ENCODE measurements at places on chromosomes 3 and 15.
A peak's percentile ranks its signal among the peaks of the same experiment; 100 is the strongest.

- DNase-seq, result no peak
Observed at GRCh38 chr3:116671151-116671550, 38.4 kb upstream of the TUSC7 start.

- no peak for DNase-seq
Observed at GRCh38 chr3:108183971-108184370, 38.3 kb downstream of the IFT57 start.

DNA sequence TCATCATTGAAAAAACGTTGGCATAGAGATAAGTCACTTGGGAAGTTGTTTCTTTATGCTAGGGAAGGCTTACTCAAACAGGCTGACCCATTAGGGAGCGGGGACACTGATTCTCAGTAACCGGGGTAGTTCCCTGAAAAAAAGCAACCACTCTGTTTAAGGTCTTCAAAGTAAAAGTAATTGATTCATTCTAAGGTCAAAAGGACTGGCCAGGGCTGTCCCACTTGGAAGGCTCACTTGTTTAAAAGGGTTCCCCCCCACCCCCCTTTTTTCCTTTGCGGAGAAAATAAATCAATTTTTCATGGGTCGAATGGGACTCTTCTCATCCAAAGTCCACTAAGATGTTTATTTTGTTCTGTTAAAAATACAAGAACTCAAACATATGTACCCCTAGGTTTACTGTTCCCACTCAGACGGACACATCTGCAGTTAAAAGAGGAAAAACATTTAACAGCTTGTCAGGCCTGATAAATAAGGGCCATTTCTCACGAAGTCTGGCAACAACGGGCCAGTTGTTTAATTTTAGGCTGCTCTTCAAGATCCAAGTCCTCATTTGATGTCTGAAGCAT is 53.0 kb downstream of the ARHGEF3 start:
- no peak for DNase-seq

DNA sequence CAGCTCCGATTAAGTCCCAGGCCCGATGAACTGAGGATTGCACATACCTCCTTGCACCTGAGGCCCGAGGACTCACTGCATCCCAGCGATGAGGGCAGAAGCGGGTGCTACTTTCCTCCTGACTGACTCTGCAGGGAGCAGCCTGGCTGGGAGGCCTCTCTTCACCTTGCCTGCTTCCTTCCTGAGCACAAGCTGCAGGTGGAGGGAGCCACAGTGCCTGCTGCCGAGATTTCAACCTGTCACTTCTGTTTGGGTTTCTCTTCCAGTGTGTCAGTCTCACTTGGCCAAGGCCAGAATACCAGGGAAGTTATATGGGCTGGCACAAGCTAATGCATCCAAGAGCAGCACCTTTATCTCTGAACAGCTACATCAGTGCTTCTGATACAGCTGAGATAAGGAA is 185.4 kb downstream of the NTRK3 start:
- DNase-seq, result no peak

- no peak for DNase-seq
Observed at GRCh38 chr3:113890256-113890900, 51.8 kb downstream of the GRAMD1C start.

DNA sequence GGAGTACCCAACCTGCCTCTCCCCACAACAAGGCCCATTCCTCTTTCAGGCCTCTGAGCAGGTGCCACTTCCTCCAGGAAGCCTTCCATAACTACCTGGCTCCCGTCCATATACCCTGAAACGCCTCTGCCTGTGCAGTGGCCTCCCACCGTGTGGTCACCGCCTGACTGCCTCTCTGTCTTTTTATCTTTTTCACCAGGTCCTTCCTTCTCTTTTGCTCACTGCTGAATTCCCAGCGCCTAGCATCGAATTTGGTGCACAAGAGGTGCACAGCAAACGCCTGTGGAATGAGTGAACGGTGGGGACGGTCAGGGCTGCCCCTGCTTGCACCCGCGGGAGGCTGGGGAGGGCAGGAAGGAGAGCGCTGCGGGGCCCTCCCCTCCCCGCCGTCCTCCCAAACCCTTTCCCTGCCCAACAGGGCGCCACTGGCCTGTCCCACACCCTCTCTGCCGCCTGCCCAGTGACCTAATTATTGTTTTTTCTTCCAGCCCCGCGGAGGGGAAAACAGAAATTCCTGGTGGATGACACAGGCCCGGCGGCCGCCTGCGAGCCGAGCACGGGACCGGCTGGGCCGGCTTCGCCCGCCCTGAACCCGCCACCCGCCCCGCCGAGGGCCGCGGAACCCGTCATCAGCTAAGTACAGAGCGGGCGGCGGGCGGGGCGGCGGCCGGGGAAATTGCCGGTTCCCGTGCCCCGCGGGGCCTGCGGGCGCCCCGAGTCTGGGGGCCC is 140.1 kb downstream of the SMAD6 start:
- DNase-seq, result no peak

DNA sequence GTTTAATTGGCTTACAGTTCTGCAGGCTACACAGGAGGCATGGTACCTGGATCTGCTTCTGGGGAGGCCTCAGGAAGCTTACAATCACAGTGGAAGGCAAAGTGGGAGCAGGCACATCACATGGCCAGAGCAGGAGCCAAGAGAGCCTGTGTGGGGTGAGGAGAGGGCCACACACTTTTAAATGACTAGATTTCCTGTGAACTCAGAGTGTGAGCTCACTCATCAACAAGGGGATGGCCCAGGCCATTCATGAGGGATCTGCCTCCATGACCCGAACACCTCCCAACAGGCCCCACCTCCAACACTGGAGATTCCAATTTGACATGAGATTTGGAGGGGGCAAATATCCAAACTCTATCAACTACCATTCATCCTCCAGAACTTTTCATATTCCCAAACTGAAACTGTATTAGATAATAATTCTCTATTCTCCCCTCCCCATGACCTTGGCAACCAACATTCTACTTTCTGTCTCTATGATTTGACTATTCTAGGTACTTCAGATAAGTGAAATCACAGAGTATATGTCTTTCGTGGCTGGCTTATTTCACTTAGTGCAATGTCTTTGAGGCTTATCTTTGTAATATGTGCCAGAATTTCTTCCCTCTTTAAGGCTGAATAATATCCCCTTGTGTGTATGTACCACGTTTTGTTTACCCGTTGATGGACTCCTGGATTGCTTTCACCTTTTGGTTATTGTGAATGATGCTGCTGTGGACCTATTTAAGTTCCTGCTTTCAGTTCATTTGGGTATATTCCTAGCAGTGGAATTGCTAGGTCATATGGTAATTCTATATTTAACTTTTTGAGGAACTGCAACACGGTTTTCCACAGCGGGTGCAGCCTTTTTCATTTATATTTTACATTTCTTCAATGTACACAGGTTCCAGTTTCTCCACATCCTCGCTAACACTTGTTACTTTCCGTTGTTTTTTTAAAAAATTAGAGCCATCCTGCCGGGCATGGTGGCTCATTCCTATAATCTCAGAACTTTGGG is 43.8 kb downstream of the TKT start:
- no peak for DNase-seq

DNA sequence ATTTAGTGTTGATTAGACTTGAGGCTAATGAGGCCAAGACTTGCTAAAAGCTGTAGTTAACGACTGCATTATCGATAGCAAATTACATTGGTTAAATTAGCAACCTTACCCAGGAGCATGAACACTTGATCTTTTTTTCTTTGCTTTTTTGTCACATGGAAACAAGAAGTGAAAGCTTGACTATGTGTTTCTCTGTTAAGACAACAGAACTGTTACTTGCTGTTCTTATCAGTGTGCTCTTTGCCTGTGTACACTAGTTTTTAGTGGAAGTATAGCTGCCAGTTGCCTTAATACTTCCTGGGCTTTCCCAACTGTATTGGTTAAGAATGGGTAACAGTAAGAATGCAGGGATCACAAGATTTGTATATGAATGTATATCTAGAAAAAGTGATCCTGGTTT is 625.5 kb downstream of the NAALADL2 start:
- DNase-seq, result no peak

DNA sequence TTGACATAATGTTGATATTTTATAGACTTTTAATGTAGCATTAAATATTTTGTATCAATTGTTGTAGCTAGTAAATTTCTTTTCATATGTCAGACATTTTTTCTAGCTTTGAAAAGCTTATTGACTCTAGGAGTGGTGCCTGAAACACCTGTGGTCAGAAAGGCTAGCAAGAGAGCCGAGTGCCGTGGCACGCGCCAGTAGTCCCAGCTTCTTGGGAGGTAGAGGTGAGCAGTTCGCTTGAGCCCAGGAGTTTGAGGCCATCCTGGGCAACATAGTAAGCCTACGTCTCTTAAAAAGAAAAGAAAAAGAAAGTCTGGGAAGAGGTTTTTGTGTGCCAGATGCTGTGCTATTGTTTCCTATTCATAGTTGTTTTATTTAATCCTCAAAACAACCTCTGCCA is 198.2 kb downstream of the FEZF2 start:
- DNase-seq, result no peak

DNA sequence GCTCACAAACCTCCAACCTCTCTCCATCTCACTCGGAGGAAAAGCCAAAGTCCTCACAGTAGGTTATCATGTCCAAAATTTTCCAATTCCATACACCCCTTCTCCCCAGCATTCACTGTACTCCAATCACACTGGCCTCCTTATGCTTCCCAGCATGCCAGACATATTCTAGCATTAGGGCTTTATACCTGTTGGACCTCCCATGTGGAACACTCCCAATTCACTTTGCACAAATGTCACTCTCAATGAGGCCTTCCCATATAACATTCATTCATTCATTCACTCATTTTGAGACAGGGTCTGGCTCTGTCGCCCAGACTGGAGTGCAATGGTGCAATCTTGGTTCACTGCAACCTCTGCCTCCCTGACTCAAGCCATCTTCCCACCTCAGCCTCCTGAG is 19.9 kb downstream of the SCAPER start:
- DNase-seq, result no peak

DNA sequence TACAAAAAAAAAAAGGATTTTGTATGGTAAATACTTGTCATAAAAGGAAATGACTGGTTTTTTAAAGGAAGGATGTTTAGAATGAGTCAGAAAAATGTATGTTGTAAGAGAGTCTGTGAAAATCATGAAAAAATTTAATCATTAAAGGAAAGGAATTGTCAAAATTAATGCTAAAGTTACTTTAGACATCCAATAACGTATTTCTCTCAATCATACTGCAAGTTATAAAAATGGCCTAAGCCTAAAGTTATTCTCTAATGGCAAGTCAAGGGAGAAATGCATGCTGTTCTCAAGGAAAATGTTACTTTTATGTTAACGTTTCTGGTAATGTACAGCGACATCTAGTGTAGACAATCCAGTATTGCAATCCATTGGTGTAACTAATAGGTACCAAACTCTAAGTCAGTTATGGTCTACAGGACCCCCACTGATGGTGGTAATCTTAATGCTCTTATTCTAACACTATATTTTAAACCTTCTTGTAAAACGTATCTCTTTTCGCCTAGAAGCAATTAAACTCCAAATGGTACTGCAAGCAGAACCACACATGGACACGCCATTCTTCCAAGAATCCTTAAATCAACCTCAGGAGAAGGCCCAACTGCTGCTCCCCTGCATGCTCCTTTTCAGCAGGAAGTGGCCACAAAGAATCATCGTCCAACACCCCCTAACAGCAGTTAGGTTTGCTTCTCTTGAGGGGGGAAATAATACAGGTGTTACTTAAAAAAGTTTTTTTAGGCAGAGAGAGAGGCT is 35.2 kb downstream of the NCEH1 start:
- DNase-seq, result no peak

DNA sequence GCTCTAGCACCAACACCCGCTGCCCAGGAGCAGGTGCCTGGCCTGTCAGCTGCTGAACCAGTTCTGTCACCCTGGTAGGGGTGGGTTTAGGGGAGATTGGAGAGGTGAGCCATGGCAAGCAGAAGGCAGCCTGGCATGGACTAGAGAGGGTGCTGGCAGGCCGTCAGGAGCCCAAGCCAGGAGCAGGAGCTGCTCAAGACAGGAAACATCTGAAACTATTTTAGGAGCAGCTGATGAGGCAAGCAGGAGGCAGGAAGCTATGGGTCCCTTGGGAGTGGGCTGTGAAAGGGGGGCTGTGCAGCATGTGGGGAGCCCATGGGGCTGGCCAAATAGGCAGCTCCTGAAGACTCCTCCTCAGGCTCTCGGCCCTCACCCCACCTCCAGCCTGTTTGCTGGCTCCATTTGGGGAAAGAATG is 2.3 kb downstream of the INKA1 start:
- no peak for DNase-seq

GRCh38 chr3:27357665-27358258 is 11.4 kb downstream of the NEK10 start:
- DNase-seq, result peak; percentile 28

GRCh38 chr3:147368561-147369221 is 37.7 kb downstream of the ZIC4 start:
- no peak for DNase-seq

- DNase-seq, result no peak
Observed at GRCh38 chr15:62644216-62644888, 398.2 kb upstream of the TPM1 start.

DNA sequence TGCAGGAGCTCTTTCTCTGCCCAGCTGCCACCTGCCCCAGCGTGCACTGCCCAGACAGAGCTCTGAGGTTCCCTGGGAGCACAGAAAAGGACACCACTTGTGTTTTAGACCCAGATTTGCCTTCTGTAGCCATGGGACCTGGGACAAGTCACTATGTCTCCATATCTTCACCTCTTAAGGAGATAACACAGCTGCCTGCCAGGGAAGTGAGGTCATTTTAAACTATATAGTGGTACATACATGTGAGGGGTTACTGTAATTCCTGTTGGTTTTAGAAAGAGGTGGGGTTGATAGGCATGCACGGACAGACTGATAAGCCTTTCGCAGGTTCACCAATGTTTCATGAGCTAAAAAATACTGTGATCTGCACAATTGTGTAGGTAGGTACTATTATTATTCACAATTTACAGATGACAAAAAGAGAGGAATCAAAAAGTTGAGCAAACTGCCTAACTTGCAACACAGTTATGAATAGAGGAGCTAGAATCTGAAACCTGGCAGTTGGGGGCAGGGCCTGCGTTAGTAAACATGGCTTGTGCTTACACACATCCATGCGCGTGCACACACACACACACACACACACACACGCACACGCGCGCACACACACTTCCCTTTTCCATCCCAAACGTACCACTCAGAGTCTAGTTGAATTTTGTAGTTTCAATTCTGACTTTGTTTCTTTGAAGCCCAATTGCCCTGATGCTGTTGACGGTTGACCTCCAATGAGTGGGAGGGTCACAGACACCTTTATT is 193.6 kb downstream of the FAM43A start:
- no peak for DNase-seq

- DNase-seq, result no peak
Observed at GRCh38 chr15:67120009-67120838, 54.8 kb downstream of the SMAD3 start.

GRCh38 chr15:58748040-58748851 is 1.3 kb downstream of the ADAM10 start:
- no peak for DNase-seq

DNA sequence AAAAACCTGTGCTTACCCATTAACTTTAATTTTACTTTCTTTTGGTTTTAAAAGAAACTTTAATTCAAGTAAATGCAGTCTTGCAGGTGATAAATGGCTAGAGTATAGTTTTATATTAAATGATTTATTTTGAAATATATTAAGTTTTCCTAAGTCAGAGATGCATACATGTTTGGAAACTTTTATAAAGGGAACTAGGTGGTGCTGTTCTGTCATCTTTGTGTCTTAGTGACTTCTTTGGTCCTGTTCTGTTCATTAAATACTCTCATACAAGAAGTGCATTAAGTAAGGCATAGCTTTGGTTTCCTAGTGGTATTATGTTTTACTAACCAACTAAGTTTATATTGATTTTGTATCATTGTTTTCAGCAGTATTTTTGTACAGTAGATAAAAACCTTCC is 15.6 kb downstream of the CADM2 start:
- DNase-seq, result no peak

GRCh38 chr3:28308196-28308595 is 40.3 kb upstream of the ZCWPW2 start:
- no peak for DNase-seq

GRCh38 chr3:81380234-81380633 is 381.2 kb downstream of the GBE1 start:
- DNase-seq, result no peak
